Fibroblast of lung (primary cell): ENCODE measurements at places on chromosomes 5 and 9. TPM values are rescaled to one million over a fixed set of nuclear protein-coding genes. Genes with fewer than 3 reads are reported as not detected.

FGF1 gene
- 6.9 and 17.7 TPM in 2 replicates for polyA plus RNA-seq

PCDHB13 gene
- polyA plus RNA-seq = 0.24 and 0.62 TPM in 2 replicates

ZBTB26 gene
- polyA plus RNA-seq = 3.8 and 7.9 TPM in 2 replicates

TRPM6 gene
- 0.01 and 0.02 TPM in 2 replicates for polyA plus RNA-seq

TCF7 gene
- polyA plus RNA-seq = 3.3 and 17.3 TPM in 2 replicates

CARD9 gene
- 0.16 and 0.69 TPM in 2 replicates for polyA plus RNA-seq

FOXD4L5 gene
- polyA plus RNA-seq = not detected in 2 replicates

SPRY4 gene
- polyA plus RNA-seq = 6.0 and 13.0 TPM in 2 replicates

PRSS3 gene
- 2.9 and 11.4 TPM in 2 replicates for polyA plus RNA-seq

GRCh38 chr9:87853302-87853701 lies 29.4 kb upstream of the SPATA31E1 start:
- no peak for DNase-seq

DNA sequence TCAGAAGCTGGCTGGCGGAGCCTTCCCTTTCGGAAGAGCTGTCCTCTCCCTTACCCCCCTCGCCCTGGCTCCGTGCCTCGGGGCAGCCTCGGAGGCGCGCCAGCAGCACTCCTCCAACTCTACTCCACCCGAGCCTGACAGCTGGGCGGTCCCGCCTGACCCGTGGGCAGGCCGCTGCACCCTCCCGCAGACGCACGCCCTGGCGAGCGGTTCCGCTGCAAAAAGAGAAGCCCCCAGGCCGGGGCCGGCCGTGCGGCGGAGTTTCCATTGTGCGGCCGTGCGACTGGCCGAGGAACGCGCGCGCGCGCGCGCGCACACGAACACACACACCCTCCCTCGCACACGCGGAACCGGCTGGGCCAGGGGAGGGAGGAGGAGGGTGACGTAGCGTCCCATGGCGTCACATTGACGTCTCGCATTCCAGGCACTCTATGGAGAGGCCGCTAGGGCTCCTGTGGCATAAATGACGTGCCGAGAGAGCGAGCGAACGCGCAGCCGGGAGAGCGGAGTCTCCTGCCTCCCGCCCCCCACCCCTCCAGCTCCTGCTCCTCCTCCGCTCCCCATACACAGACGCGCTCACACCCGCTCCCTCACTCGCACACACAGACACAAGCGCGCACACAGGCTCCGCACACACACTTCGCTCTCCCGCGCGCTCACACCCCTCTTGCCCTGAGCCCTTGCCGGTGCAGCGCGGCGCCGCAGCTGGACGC lies at the start of gene NR4A3:
Gene NR4A3, plus strand, starts transcription at position 490 of the 713 bp plus-strand sequence. CDS start 6,158 bp downstream, outside the sequence.
- DNase-seq = peak; percentile 99

GRCh38 chr9:98231770-98232478 lies 23.5 kb downstream of the TBC1D2 start:
- DNase-seq = peak; percentile 90

GRCh38 chr9:94287877-94288513 lies 28.9 kb downstream of the ZNF169 start:
- DNase-seq = no peak

- DNase-seq = no peak
Observed at GRCh38 chr9:87720173-87720572, 5.7 kb upstream of the CTSL start.

- DNase-seq = peak; percentile 80
Observed at GRCh38 chr9:120692901-120693699, 21.2 kb downstream of the MEGF9 start.

- no peak for DNase-seq
Observed at GRCh38 chr9:113640418-113640817, 176.9 kb downstream of the RGS3 start.

- no peak for DNase-seq
Observed at GRCh38 chr9:95494022-95494415, 22.8 kb downstream of the PTCH1 start.
